ENCODE measurements at places on chromosomes 3 and 15. TPM values are rescaled to one million over a fixed set of nuclear protein-coding genes. Genes with fewer than 3 reads are reported as not detected.

The RASGRF1 gene
- total RNA-seq, result not detected

The FAM219B gene
- 115 TPM for total RNA-seq

The NUSAP1 gene
- 2.3 TPM for total RNA-seq

The LRCH3 gene
- 18.0 TPM for total RNA-seq

The PLCB2 gene
- total RNA-seq, result 7.7 TPM

The GRIP2 gene
- 40.1 TPM for total RNA-seq

The NRROS gene
- 2.4 TPM for total RNA-seq

The VGLL3 gene
- 2.7 TPM for total RNA-seq

Data from Right ventricle myocardium superior (tissue), 1 donor.